Hematopoietic multipotent progenitor cell treated with erythropoietin and hydrocortisone succinate and interleukin-3 and kit ligand, for 15 days (in vitro differentiated cells): ENCODE measurements at places on chromosomes 11 and 22.
A peak's percentile ranks its signal among the peaks of the same experiment; 100 is the strongest.

- DNase-seq: no peak
Measured at GRCh38 chr11:6468712-6469495, 4.8 kb downstream of the TRIM3 start.

DNA sequence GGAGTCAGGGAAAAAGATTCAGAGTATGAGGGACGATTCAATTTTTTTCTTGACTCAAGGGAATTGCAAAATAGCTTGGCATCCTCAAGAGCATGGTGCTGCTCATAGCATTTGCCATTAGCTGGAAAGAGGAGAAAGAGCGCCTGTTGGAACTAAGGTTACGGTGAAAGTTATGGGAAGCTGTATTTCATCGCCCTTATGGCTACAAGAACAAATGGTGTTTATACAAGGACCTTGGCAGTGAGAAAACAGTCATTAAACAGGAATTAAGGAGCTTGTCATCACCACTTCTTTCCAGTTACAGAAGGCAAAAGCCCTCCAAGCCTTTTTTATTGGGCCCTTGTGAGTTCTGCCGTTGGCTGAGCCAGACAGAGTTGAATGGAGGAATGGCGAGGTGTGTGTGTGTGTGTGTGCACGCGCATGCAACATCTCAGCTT lies 74.2 kb downstream of the ALX4 start:
- no peak for DNase-seq

DNA sequence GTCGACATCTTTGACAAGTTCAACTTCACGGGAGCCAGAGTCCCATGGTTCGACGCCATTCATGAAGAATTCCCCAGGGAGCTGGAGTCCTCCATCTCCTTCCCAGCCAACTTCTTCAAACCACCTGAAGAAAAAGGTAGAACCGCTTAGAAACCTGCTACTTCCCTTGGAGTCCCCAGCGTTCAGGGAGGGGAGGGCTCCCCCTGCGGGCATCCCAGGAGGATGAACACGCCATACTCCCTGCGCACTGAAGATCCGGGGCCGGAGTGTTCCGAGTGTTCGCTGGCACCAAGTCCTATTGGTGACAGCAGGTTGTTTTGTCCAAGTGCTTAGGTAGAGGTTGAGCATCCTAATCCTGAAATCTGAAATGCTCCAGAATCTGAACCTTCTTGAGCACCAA lies 51.7 kb upstream of the PRODH start:
- DNase-seq: no peak

DNA sequence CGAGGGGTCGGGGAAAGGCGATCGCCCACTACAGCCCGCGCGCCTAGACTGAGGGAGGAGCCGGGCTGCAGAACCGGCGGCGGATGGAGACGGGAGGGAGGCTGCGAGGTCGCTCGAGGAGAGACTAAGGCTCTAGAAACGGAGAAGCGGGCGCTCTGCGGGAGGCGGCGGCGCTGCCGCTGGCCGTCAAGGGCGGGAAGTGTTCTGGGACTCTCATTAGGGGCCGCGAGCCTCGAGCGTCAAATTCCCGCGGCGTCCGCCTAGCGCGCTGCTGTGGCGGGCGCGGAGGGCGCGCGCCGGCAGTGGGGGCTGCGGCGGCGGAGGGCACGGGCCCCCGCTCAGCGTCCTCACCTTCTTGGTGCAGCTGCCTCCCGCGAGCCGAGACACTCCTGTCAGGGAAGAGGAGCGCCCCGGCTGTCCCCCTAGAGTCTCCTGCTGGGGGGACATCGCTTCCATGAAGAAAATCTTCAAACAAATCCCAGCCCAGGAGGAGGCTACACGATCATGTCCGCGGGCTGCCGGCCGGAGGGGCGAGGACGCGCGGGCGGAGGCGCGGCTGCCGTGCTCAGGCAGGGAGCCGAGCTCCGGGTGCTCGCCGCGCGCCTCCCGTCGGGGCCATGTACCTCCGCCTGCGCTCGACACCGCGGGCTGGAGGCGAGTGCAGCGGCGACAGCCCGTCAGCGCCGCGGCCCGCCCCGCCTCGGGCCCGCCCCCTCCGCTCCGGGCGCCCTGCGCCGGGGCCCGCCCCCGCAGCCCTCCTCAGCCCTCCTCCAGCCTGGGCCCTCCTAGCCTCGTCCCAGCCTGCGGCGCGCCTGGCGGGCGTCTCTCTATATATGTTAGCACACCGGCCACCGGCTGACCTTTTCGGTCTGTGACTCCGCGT lies at the start of gene ARHGAP20:
Gene ARHGAP20, minus strand, starts transcription at position 662 of the 883 bp plus-strand sequence. Its CDS starts 206 bp downstream, at position 456.
- no peak for DNase-seq

- no peak for DNase-seq
Measured at GRCh38 chr11:81852896-81853295, 880.8 kb downstream of the FAM181B start.

- DNase-seq: no peak
Measured at GRCh38 chr11:78189851-78190250, 1.1 kb downstream of the USP35 start.

DNA sequence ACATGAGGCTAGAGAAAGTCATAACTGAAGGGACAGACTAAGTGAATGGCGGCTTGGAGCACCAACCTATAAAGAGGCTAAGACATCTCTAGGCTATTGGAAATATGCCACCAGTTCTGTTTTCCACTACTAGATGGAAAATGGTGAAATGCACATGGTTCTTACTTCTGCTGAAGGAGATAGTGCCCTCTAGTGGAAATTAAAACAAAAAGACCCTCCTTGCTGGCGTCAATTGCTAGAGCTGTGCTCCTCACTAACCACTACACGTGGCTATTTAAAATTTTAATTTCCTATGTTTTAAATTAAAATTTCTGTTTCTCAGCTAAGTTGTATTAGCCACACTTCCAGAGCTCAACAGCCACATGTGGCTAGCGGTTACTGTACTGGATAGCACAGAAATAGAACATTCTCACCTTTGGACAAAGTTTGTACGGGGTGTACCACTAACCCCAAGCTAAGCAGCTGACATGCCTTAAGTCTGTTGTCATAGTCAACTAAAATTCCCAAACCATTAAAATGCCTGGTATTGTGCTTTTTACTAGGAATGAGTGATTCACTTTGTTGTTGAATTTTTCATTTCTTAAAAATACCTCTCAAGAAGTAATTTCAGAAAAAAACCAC lies 34.1 kb upstream of the CALCA start:
- peak; percentile 17 for DNase-seq
